Activated T-cell treated with anti-CD3 and anti-CD28 coated beads, Interleukin-2, amount 50 U/mL, for 24 hours (primary cell): ENCODE measurements at places on chromosomes 12 and 14.

- peak; percentile 48 for DNase-seq
Observed at GRCh38 chr14:103539056-103539825, 10.2 kb downstream of the TRMT61A start.

- DNase-seq, result no peak
Observed at GRCh38 chr12:93860668-93861373, 183.6 kb downstream of the CRADD start.

GRCh38 chr14:103108749-103109207 lies 14.3 kb downstream of the EXOC3L4 start:
- DNase-seq, result no peak

DNA sequence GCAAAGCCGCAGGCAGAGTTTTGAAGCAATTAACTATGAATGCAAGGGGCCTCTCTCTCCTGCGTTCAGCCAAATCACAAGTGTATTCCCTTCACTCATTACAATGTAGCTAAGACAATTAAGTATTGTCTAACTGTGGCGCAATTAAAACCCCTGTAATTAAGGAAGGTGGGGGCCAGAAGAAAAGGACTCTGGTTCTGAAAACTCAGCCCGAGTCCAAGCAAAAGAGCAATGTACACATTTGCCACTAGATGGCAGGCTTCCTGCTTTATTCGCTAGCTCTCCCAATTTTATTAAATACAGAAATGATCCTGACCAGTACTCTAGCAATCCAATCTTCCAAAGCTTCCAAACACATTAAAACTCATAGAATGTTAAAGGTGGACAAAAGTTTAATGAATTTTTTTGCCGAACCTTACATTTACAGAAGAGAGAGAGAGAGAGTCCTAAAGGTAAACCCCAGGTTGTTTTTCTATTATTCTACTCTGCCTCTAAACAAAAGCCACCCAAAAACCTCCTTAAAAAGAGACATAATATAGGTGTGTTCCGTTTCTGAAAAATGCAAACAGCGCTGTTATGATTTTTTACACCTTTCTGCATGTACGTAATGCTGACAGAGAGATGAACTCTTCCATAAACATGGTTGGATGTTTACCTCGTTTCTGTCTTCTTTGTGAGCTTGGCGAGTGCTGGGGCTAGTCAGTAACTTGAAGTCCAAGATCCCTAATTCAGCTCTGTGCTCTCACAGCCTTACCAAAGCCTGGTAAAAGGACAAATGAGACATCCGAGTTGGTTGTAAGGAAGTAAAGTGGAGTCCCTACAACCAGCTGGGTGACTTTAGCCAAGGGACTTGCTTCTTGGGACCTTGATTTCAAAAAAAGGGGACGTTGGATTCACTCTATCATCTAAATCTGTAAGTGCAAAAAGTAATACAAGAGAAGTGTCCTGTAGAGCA lies 50.9 kb upstream of the VASH1 start:
- DNase-seq, result no peak

- no peak for DNase-seq
Observed at GRCh38 chr14:55052269-55052930, 953 bp downstream of the MAPK1IP1L start.

GRCh38 chr12:116155383-116155782 lies 122.1 kb downstream of the MED13L start:
- DNase-seq, result no peak

DNA sequence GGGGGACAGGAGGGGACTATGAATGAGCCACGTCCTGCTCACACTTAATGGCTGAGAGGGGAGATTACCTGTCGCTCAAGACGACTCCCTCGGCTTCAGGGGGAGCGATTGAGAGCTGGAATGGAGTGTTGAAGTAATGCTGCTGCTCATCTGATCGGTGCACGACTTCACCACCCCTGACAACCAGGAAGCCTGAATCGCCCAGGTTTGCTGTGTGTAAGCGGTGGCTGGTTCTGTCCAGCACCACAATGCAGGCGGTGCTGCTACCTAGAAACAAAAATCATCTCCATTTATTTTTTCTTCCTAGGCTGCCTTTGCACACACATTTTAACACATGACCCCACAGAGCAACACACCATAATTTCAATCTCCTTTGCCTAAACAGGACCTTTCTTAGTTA lies 37.3 kb downstream of the PPTC7 start:
- DNase-seq, result no peak

DNA sequence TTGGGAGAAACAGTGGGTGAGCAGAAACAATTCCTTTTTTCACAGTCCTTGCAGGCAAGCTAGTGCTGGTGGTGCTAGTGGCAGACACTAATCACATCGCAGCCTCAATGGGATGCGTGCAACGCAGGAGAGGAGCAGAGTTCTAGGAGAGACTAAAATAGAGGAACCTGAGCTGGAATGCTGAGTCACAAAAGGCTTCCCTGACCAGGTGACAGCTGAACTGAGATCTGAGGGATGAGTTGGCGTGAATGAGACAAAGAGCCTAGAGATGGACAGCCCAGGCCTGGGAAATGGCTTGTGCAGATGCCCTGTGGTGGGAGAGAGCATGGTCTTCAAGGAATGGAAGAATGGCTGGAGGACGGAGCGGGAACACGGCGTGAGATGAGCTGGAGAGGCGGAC lies 25.8 kb downstream of the ACADS start:
- no peak for DNase-seq

- no peak for DNase-seq
Observed at GRCh38 chr14:105050551-105050897, 14.7 kb downstream of the GPR132 start.

GRCh38 chr12:110874781-110875180 lies 28.0 kb downstream of the CCDC63 start:
- DNase-seq, result no peak

DNA sequence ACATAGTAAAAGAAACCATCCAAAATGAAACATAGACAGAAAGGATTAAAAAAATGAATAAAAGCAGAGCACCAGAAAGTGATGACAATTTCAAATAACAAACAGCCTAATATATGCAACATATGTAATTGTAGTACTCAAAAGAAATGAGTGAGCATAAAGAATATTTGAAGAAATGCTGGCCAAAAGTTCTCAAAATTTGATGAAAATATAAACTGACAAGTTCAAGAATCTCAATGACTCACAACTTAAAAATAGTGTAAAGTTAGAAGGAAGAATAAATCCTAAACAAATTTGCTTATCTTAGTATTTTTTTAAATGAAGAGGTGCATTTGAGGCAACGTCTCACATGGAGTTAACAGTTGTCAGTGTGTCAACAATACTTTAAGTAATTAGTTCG lies 498.9 kb downstream of the SLC6A15 start:
- DNase-seq, result no peak

- DNase-seq, result no peak
Observed at GRCh38 chr12:121783766-121784165, 9.7 kb downstream of the RHOF start.

DNA sequence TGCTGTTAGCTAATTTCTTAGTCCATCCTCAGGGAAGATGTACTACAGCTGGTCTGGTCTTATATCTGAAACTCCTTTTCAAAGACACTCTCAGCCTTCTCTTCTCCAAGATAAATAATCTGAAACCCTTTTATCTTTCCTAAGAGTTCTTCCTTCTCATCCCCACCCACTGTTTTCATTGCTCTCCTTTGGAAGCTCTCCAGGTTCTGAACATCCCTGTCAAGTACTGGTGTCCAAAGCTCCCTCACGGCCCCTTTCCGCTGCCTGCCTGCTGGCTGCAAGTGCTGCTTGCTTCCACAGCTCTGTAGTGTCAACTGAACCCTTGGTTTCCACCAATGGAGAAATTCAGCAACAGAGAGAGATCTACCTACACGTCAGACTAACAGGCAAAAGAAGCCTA lies 6.6 kb upstream of the SLC6A13 start:
- DNase-seq, result no peak

GRCh38 chr12:96890331-96890730 lies 16.7 kb upstream of the NEDD1 start:
- no peak for DNase-seq

DNA sequence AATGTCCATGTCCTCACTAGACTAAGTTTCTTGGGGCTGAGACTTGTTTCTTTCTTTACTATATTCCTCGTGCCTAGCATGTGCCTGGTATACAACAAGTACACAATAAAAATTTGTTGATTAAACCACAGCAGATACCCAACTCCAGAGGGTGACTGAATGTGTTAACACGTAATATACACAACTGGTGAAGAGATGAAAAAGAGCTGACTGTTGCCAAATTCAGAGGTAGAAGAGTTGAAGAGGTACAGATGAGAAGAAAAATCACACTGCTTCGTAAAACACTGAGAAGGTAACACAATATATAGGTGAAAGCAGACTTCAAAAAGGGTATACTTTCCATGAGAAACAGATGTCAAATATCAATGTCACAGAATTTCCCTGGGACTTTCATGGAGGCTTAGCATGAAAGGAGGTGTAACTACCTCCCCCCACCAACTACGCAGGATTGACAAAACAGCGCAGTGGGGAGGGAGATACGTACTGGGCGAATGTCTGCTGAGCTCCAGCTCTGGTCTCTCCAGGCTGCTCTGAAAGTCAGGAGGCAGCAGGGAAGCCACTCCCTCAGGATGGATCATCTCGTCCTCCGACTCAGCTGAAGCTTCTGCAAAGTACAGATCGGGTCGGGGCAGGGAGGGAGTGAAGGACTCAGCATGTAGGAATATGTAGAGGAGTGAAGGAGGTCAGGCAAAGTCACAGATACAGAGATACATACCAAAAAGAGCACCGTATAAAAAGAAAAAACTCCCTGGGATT lies 5.3 kb downstream of the ACIN1 start:
- no peak for DNase-seq

DNA sequence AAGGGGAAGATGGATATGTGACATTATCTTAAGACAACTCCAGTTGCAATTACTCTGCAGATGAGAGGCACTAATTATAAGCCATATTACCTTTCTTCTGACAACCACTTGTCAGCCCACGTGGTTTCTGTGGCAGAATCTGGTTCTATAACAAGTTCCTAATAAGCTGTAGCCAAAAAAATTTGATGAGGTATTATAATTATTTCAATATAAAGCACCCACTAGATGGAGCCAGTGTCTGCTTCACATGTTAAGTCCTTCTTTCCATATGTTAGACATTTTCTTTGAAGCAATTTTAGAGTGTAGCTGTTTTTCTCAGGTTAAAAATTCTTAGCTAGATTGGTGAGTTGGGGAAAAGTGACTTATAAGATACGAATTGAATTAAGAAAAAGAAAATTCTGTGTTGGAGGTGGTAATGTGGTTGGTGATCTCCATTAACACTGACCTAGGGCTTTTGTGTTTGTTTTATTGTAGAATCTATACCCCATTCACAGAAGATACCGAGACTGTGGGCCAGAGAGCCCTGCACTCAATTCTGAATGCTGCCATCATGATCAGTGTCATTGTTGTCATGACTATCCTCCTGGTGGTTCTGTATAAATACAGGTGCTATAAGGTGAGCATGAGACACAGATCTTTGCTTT lies 36.9 kb downstream of the PSEN1 start:
- no peak for DNase-seq

- DNase-seq, result no peak
Observed at GRCh38 chr12:81859521-81859920, 100.4 kb upstream of the PPFIA2 start.

DNA sequence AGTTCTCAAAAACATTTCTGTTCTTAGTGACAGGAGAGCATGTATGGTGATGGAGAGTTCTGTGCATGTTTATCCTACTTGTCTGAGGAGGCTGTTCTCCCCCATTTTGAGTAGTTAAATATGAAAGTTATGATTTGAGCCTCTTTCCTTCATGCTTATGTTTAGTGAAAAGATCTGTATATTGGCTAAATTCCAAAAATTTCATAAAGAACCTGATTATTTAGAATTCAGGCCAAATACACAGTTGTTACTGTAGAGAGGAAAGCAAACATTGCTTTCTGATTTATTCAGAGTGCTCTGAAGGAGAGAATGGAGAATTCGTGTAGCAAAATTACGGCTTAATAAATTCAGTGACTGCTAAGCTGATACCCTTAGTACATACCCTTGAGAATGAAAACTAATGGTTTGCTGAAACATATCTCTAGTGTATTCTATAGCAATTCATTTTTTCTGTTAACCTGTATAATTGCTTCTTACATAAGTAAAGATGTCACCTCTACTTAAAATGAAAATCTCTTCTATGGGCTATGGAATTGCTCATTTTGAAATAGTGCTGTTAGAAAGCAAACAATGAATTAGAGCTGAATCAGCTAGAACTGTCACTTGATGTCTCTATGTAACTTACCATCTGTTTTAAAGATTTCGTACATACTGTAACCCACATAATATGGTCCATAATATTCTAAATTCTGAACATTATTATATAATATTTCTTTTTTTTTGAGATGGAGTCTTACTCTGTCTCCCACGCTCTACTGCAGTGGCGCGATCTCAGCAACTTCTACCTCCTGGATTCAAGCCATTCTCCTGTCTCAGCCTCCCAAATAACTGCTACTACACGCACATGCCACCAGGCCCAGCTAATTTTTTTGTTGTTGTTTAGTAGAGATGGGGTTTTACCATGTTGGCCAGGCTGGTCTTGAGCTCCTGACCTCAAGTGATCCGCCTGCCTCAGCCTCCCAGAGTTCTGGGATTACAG lies 417.0 kb upstream of the RGS6 start:
- no peak for DNase-seq

DNA sequence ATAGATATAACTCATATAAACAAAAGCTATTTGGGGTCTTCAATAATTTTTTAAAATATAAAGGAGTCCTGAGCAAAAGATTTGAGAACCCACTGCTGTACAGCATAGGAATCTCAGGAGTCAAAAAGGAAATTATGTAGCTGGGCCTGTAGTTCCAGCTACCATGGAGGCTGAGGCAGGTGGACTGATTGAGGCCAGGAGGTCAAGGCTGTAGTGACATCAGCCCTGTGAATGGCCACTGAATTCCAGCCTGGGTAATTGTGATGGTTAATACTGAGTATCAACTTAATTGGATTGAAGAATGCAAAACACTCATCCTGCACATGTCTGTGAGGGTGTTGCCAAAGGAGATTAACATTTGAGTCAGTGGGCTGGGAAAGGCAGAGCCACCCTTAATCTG lies 10.5 kb downstream of the CERS5 start:
- DNase-seq, result no peak

- DNase-seq, result no peak
Observed at GRCh38 chr14:55556929-55557623, 22.9 kb upstream of the KTN1 start.

DNA sequence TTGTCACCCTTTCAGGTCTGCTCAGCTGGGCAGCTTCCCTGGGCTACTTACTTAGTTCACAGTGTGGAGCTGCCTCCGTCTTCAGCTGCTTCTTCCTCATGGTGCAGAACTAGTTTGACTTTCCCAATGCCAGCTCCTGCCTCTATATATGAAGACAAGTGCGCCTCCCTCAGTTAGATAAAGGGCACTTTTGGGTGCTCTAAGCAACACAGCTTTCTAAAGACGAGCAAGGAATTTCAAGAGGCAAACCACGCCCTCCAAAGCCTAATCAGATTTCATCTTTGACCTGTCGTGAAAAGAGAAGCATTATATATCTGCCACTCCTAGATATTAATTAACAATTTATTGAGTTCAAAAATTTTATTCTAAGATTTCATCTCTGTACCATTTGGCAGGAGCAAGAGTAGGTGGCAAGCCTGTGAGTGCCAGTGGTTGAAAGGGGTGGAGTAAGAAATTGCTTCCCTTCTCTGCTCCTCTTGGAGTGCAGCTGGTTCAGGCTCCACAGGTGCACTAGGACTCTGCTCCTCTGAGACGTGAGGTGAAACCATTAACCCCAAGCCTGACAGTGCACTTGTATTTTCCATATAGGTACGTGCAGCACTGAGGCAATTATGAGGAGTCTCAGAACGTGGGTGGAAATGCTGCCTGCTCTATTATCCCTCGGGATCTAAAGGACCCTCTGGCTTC lies 2.1 kb upstream of the SLC11A2 start:
- no peak for DNase-seq
